ENCODE measurements at places on chromosomes 4 and X. TPM values are rescaled to one million over a fixed set of nuclear protein-coding genes. Genes with fewer than 3 reads are reported as not detected.
A peak's percentile ranks its signal among the peaks of the same experiment; 100 is the strongest.

DNA sequence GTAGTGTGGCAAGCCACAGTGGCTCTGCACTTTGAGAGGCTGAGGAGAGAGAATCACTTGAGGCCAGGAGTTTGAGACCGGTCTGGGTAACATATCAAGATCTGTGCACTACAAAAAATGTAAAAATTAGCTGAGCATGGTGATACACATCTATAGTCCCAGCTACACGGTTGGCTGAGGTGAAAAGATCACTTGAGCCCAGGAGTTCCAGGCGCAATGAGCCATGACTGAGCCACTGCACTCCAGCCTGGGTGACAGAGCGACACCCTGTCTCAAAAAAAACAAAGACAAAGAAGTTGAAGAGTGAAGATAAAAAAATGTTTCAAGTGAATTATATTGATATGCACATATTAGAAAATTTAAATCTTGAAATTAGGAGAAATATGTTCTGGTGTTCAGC is 46.3 kb downstream of the SULT1B1 start:
- no peak for DNase-seq

GRCh38 chrX:125998432-125998831 is 167.7 kb downstream of the DCAF12L2 start:
- peak; percentile 7 for DNase-seq

GRCh38 chrX:12330841-12331240 is 192.6 kb downstream of the FRMPD4 start:
- DNase-seq, result no peak

Gene CT83
- not detected for polyA plus RNA-seq

GRCh38 chr4:73528171-73528570 is 46.6 kb downstream of the AFM start:
- no peak for DNase-seq
